NCI-H510A (cell line): ENCODE measurements at places on chromosomes 13 and 19.

GRCh38 chr13:27274631-27275030, 4.0 kb downstream of the RASL11A start:
- no peak for DNase-seq

DNA sequence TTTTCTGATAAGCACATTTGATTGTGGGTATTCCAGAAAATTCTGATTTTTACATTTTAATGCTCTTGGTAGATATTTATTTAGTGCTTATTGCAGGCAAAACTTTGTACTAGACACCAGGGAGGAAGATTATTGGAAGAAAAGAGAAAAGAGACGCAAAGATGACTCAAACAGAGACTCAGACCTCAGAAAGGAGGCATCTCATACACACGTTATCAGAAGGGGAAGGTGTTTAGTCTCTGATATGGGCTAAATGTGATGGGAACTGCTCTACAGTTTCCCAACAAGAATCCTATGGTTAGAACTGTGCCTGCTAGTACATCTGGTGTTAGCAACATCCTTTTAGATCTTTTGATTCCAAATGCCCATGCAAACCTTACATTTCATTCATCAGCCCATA, 245.6 kb downstream of the KLF5 start:
- no peak for DNase-seq

GRCh38 chr19:5470264-5470671, 15.1 kb downstream of the ZNRF4 start:
- no peak for DNase-seq

GRCh38 chr19:12921047-12921446, 2.0 kb upstream of the SYCE2 start:
- DNase-seq: no peak

DNA sequence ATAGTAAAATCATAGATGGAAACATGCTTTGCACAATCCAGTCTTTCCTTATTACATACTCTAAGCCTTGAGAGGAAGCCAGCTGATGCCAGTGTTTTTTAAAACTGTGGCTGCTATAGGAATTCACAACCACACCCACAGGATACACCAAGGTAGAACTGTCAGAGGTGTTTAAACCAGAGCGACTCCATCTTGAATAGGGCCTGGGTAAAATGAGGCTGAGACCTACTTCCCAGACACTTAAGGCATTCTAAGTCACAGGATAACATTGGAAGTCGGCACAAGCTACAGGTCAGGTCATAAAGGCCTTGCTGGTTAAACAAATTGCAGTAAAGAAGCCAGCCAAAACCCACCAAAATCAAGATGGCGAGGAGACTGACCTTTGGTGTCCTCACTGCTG, 1.7 kb downstream of the SCGB2B2 start:
- DNase-seq: no peak

GRCh38 chr19:55958356-55958755, 10.7 kb downstream of the NLRP8 start:
- no peak for DNase-seq

- no peak for DNase-seq
Measured at GRCh38 chr19:5557691-5558090, 10.1 kb downstream of the TINCR start.

DNA sequence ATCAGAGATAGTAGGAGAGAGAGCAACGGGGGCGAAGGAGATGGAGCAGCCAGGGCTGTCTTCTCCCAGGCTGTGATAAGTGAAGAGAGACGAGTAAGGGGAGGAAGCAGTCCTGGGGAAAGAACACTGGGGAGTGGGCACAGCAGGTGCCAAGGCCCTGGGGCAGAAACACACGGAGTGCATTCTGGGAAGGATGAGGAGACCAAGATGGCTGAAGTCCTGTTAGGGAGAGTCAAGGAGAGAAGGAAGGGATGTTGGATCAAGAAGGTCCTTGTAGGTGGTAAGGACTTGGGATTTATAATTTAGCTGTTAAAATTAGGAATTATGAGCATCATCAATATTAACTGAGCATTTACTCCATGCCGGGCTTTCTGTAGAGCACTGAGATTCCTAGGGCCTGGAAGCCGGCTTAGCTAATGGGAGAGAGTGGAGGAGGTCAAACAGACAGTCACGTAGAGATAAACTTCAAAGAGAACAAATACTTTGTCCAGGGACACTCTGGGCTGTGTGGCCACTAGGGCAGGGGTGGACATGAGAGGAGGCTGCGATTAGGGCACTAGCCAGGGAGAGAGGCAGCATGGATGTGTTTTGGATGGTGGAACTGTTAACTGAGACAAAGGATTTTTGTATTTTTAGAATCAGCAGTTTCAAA, 134.2 kb upstream of the PEG3 start:
- no peak for DNase-seq

DNA sequence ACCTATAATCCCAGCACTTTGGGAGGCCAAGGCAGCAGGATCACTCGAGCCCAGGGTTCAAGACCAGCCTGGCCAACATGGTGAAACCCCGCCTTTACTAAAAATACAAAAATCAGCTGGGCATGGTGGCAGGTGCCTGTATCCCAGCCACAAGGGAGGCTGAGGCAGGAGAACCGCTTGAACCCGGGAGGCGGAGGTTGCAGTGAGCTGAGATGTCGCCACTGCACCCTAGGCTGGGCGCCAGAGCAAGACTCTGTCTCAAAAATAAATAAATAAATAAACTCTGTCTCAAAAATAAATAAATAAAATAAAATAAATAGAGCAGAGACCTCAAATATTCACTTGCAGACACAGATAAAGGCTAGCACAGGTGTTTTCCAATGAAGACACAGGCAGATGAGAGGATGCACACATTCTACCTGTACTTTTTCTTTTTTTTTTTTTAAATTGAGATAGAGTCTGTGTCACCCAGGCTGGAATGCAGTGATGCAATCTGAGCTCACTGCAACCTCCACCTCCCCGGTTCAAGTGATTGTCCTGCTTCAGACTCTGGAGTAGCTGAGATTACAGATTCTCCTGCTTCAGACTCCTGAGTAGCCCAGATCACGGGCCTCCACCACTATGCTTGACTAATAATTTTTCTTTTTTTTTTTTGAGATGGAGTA, 2.7 kb upstream of the RPS16 start:
- no peak for DNase-seq

DNA sequence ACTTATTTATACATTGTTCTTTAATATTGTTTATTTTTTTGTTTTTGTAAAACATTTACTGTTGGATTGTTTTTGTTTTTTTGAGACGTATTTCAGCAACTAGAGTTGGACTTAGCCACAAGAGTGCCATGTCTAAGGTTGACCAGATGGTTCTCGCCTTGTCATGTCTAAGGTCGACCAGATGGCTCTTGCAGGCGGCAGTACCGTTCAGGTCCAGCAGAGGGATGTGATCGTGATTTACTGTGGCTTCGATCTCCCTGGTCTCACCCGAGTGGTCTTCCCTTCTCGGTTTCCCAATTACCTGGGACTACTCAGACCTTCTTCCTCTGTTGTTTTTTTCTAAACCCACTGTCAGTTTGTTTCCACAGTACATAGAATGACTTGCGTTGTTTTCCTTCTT, 1438.6 kb downstream of the UQCRFS1 start:
- DNase-seq: no peak

GRCh38 chr19:17784201-17785008, 10.5 kb upstream of the B3GNT3 start:
- DNase-seq: peak; percentile 27

GRCh38 chr13:44837250-44837649, 152.0 kb downstream of the NUFIP1 start:
- DNase-seq: no peak

- DNase-seq: no peak
Measured at GRCh38 chr19:35303357-35303915, 11.5 kb downstream of the MAG start.

- DNase-seq: no peak
Measured at GRCh38 chr13:111156421-111156820, 41.3 kb downstream of the ARHGEF7 start.

- no peak for DNase-seq
Measured at GRCh38 chr13:44132710-44133109, 240.9 kb upstream of the SERP2 start.

GRCh38 chr13:101673360-101674105, 221.1 kb downstream of the ITGBL1 start:
- no peak for DNase-seq

GRCh38 chr13:27310946-27311345, 40.3 kb downstream of the RASL11A start:
- DNase-seq: no peak

DNA sequence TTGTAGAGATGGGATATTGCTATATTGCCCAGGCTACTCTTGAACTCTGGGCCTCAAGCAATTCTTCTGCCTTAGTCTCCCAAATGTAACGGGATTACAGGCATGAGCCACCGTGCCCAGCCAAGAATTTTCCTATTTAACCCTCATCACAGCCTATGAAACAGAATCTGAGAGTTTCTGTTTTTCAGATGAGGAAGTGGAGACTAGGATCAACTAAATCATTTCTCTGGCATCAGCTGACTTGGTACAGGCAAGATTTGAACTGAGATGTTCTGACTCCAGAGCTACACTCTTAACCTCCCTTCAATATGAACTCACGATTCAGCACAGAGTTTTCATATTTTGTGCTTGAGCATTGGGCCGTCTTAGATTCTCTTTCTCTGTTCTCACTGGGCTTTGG, 8.1 kb downstream of the ZNF460 start:
- DNase-seq: no peak

DNA sequence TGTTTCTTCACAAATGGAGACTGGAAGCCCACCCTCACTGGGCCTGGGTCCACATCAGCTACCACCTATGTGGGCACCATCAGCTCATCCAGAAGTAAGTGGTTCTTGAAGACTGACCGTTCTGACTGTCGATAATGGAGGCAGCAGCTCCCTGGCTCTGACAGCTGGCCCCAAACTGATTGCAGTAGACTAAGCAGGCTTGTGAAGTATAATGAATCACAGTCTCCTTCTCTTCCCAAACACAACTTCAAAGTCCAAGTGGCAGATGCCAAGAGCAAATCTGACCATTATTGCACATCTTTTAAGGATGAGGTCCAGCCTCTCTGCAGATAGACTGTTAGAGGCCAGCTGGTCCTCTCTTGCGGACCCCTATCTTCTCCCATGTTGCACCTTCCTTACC, 574.4 kb upstream of the KLF12 start:
- no peak for DNase-seq

DNA sequence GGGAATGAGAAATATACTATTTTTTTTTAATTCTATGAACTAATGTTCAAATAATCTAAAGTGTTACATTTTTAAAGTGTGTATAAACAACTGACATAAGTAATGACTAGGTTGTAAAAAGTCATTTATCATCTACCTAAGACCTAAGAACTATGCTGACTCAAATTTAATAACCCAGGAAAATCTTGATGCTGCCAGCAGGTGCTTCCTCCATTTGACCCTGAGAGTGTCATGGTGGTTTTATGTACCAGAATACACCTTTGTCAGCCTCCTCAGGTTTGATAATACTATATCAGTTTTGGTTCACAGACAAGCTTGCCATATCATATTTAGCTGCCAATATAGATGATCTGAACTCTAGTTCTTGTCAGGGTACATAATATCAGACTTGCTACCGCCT, 1151.2 kb downstream of the PCDH17 start:
- DNase-seq: no peak
